Liver (tissue), 10 donors: ENCODE measurements at places on chromosomes 13 and 19.

DNA sequence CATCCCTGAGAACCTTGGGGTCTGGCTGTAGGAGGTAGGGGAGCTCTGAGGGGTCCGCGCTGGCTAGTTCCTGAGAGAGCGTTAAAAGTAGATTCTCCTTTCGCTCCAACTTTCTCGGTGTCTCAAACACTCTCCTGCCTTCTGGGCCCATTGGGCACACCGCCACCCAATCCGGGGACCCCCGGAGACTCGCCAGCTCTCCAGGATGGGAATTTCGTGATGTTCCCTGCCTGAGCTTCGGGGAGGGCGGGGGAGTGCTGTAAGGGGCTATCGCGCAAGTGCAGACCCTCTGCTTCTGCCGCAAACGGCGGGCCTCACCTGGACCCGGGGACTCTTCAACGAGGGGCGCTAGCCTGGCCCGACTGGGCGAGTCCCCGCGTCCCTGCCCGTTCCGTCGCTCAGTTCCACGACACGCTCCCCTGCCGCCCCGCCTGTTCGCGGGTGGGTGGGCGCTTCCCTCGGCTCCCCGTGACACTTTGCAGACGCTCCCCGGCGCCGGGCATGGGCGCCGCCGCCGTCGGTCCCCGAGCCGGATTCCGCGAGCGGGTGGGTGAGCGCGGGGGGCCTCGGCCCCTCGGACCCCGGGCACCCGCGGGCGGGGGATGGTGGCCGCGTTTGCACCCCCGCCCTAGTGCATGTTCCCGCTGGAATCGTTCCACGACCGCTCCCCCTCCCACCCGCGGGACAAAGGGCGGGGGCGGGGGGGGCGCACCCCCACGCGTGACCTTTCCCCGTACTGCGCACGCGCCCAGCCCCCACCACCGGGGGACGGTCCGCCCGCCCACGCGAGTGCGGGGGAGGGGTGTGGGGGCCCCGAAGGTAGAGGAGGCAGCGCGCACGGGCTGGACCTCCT lies at the start of gene CCDC106:
Gene CCDC106 (plus strand): TSS at position 481 of the 853 bp plus-strand sequence. CDS start 835 bp downstream, outside the sequence.
- H3K4me1 ChIP-seq = peaks cover 34% of the 10 kb centered on the region
- peak within 1 kb of the TSS; percentile 66 for H3K4me3 ChIP-seq

DNA sequence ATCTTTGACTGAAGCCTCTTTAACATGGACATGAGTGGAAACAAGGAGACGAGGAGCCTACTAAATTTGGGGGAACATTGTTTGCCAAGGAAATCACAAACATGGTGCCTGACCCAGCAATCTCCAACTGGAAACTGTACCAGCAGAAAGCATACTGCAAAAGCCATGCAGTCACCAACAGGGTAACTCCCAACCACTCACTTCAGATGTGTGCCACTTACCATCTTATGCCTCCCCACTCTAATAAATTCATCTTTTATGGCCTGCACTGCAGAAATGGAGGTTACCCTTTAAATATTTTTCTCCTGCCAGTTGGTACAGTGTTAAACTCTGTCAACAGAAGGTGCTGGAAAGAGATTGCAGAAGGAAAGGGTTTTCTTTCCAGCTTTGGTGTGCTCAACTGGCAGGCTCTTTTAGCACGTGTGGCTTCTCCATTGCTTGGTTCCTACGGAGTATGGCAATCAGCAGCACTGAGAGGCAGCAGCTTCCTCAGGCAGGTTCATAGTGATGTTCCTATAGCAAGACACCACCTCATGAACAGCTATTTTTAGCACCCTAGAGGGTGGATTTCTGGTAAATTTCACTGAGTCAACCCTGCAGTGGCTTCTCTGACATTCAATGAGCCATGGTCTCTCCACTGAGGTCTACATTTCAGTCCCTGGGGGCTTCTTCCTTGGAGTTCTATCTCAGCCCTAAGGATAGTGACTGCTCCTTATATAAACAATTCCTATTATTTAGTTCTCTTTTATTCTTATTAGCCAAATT lies 21.4 kb downstream of the MIR17HG start:
- H3K27ac ChIP-seq = no peak overlapping the region
- no peaks in the 10 kb centered on the region for H3K36me3 ChIP-seq

DNA sequence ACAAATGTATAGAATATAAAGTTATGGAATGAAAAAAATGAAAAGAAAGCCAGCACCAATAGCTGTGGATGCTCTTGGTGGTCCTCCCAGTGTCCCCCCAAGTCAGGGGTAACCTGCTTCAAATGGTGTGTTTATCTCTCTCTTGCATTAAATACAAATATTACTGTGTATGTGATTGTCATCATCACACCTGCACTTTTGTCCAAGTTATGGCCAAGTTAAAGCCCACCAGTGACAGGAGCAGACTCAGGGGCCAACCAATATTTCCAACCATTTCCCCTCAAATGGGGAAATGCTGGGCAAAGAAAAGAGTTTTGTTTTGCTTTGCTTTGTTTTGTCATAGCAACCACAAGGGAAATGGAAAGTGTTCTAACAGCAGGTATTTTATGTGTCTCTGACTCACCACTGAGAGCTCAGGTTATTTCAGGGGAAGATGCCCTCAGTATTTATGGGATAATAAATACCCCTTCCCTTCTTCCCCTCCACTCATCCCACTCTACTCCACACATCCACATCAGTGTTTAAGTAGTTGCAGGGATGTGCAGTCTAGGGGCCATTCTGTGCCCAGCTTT lies 133.6 kb downstream of the COL4A1 start:
- H3K36me3 ChIP-seq = peaks cover 4% of the 10 kb centered on the region
- H3K4me1 ChIP-seq = no peaks in the 10 kb centered on the region
- no peaks in the 10 kb centered on the region for H3K27me3 ChIP-seq
- no peak overlapping the region for H3K27ac ChIP-seq

DNA sequence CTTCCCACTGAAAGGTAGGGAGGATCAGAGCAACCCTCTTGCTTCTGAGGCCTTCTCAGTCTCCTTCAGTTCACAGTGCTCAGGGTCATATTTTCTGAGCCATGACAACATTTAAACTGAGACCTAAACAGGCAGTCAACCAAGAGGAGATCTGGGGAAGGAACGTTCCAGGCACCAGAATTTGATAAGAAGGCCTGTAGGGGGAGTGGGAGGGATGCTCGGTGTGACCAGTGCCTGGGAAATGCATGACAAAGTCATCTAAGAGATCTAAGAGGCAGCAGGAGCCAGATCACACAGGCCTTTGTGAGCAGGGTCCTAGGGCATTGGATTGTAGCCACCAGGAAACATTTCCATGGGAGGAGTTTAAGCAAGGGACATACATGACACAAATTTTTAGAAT lies 71.6 kb downstream of the SHISA2 start:
- no peaks in the 10 kb centered on the region for H3K4me1 ChIP-seq

GRCh38 chr19:13034636-13035035 lies 39.4 kb downstream of the NFIX start:
- no peak for DNase-seq
- no peak overlapping the region for H3K27ac ChIP-seq
- H3K27me3 ChIP-seq = no peaks in the 10 kb centered on the region
